ENCODE measurements at places on chromosomes 1 and 21.

- no peak for DNase-seq
These were observed 51.1 kb upstream of the PDC start for GRCh38 chr1:186511761-186512637.

DNA sequence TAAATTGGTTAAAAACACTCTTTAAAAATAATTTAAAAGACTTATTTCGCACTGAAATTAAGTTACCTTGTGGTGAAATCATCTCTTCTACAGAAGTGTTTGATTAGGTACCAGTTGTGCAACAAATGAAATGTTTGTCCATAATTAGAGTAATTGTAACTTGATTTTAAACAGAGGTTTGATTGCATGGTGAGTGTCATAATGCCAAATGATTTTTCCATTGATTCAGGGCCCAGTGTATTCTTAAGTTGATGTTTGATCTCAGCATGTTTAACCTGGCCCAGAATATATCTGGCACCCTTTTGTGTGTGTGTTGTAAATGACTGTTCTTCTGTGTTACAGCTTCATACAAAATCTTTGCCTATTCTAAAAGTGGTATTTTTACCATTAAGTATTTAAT, 28.5 kb downstream of the LRRC8B start:
- peak; percentile 85 for DNase-seq

GRCh38 chr1:237902960-237903743, 12.4 kb upstream of the ZP4 start:
- no peak for DNase-seq

GRCh38 chr1:230153641-230154296, 86.7 kb downstream of the GALNT2 start:
- DNase-seq: no peak

DNA sequence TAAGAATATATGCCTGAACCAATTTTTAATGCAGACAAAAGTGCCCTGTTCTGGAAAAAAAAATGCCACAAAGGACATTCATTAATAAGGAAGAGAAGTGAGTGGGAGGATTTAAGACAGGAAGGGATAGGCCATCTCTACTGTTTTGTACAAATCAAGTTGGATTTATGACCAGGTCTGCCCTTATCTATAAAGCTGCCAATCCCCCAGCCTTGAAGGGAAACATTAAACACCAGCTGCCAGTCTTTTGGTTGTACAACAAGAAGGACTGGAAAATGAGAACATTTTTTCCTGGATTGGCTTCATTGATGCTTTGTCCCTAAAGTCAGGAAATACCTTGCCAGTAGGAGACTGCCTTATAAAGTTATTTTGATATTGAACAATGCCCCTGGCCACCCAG, 444.0 kb downstream of the NPHP4 start:
- no peak for DNase-seq

GRCh38 chr1:203609979-203610493, 16.6 kb upstream of the ATP2B4 start:
- no peak for DNase-seq

GRCh38 chr1:230345139-230345885, 80.8 kb downstream of the PGBD5 start:
- DNase-seq: no peak

GRCh38 chr1:30758785-30759380, 1.3 kb upstream of the LAPTM5 start:
- no peak for DNase-seq

GRCh38 chr1:150928286-150928685, 2.1 kb downstream of the SETDB1 start:
- no peak for DNase-seq

- peak; percentile 74 for DNase-seq
These were observed 8.6 kb upstream of the EPHA2 start for GRCh38 chr1:16164213-16165072.

- peak; percentile 28 for DNase-seq
These were observed 691 bp downstream of the SFPQ start for GRCh38 chr1:35192056-35192852.

GRCh38 chr1:172931761-172932160, 119.0 kb downstream of the TNFSF18 start:
- no peak for DNase-seq

DNA sequence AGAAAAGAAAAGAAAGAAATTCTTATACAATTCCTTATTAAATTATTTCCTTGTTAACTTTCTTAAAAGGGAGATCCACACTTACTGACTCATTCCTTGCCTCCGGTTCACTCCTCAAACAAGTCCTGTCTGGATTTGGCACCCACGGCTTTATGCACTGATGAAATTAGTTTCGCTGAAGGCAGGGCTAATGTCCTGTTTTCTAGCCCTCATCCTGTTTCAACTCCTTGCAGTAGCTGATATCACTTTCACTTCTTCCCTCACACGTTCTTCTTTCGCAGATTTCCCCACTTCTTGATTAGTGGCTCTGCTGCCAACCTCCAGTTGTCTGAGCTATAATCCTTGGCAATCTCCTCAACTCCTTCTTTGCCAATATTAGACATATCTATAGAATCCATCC, 215.2 kb downstream of the URB2 start:
- DNase-seq: no peak

- no peak for DNase-seq
These were observed 177.2 kb upstream of the C8B start for GRCh38 chr1:57142999-57143398.

GRCh38 chr21:24220446-24220845, 1386.8 kb downstream of the MRPL39 start:
- DNase-seq: no peak

DNA sequence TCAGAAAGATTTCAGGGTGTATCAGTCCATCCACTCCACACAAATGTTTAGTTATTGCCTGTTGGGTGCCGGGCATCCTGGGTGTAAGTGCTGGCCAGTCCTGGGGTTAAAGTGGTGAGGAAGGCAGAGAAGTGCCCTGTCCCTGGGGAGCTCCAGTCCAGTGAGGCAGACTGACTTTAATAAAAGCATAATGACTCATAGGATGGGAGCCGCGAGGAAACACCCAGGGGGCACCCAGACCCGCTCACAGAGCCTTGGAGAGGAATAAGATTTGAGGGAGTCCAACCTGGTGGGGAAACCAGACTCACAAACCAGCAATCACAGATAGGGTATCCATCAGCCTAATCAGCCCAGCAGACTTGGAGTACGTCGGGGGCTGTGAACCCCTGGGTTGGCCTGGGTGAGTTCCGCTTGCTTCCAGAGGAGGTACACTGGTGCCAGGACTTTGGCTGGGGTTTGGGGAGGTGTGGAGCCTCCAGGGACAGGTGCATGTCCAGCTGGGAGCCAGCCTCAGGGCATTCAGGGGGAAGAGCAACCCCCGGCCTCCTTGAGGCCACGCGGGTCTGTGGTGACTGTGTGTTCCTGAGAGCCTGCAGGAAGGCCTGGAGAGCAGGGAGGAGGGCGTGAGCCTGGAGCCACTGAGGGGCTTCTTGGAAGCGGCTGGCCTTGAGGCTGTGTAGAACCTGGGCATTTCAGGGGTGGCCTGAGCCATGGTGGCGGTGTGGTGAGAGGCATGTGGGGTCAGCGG, 3.7 kb downstream of the PEAR1 start:
- DNase-seq: no peak

- no peak for DNase-seq
These were observed 841.9 kb downstream of the LTN1 start for GRCh38 chr21:28150778-28151177.

- peak; percentile 78 for DNase-seq
These were observed 139.7 kb upstream of the BEND5 start for GRCh38 chr1:48916130-48917069.

DNA sequence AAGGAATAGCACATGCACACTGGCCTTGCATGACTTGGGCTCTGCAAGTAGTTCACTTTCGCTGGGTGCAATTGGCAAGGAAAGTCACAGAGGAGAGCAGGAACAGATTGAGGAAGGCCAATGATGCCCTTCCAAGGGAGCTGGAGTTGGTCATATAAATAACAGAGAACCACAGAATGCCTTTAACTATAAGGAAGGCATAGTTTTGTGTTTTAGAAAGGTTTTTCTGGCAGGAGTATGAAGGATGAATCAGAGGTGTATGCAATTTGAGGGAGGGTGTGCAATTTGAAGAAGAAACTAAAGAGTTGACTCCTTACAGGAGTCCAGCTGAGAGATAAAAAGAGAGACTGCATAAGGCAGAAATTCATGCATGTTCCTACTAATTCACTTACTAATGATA, 112.1 kb downstream of the PHTF1 start:
- no peak for DNase-seq

- peak; percentile 35 for DNase-seq
These were observed 97.8 kb downstream of the FMN2 start for GRCh38 chr1:240189386-240189989.

GRCh38 chr1:228511546-228512445, 24.6 kb downstream of the RNF187 start:
- no peak for DNase-seq

GRCh38 chr1:200379940-200380588, 29.8 kb downstream of the ZNF281 start:
- DNase-seq: no peak

DNA sequence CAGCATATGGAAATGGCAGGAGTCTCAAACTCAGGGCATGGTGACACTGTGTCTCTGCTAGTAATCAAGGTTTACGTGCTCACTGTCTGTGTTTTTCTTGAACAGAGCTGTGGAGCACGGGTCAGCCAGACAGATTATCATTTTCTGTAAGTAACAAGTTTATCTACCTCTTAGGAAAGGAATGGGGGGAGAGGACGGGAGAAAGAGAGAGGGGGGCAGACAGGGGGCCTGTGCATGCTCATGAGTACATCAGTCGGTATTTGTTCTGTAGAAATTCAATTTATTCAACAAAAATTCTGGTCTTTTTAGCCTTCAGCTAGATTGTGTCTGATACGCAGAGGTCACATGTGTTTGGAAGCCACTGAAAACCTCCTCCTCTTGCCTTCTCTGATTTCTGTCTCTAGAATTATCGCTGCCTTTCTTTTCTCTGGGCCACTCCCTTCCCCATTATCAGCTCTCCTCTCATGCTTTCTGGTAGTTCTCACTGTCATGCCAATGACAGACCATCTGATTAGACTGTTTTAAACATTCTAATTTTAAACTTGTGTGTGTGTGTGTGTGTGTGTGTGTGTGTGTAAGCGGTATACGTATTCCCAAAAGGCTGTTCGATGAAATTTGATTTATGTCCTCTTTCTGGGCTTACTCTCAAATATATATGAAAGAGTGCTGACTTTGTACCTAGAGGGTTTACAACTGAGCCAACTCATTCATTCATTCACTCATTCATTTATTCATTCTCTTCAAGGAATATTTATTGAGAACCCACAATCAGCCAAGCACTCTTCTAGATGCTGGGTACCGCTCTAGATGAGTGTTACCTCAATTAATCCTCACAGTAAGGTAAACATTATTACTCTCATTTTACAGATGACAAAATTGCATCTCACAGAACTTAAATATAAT, 636.9 kb downstream of the KIF26B start:
- no peak for DNase-seq

GRCh38 chr1:154877370-154877974, 7.4 kb upstream of the KCNN3 start:
- no peak for DNase-seq

DNA sequence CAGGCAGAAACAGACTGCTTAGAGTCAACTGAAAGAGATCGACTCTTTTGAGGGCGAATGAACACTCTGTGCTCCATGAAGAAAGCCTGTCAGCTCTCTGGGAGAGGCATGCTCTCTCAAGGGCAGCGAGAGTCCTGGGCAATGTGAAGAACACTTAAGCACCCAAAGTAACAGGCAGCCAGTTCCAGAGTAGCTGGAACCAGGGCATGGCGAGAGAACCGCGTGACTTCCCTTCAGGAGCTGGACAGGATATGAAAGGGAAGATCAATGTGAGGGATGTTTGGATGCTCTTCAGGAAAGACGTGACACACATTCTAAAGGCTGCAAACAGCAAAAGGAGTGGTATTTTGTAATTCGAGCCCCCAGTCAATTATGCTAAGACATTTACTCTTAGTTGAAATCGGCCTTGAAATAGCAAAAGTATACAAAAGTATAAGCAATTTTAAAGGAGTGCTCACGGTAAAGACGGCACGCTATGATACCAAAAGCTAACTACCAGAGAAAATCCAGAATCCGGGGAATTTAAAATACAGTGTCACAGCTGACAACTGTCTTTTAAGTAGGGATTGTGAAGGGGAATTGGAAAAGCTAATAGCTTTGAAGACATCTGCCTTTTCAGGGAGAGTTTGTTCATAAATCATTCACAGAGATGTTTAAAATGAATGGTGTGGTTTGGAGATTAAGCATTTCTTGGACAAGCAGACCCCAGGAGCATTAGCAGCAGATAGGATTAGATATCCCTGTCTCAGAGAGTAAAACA, 20.8 kb downstream of the ADAMTS5 start:
- no peak for DNase-seq

GRCh38 chr1:70504821-70505193, 93.7 kb downstream of the CTH start:
- no peak for DNase-seq

DNA sequence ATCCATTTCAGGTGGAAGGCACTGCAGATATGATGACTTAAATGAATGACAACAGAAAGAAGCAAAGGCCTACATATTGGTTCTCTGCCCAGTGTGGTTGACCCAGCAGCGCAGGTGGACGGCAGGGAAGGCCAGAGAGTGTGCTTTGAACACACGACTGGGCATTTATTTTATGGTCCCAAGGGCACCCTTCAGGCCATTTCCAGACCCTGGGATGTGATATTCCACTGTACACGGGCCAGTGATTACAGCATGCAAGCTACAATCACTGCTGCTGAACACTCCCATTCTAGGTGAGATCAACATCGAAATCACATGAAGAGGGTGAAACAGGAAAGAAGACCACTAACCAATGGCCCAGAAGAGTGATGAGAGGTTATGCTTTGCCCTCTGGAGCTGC, 33.8 kb downstream of the PCNX2 start:
- no peak for DNase-seq

DNA sequence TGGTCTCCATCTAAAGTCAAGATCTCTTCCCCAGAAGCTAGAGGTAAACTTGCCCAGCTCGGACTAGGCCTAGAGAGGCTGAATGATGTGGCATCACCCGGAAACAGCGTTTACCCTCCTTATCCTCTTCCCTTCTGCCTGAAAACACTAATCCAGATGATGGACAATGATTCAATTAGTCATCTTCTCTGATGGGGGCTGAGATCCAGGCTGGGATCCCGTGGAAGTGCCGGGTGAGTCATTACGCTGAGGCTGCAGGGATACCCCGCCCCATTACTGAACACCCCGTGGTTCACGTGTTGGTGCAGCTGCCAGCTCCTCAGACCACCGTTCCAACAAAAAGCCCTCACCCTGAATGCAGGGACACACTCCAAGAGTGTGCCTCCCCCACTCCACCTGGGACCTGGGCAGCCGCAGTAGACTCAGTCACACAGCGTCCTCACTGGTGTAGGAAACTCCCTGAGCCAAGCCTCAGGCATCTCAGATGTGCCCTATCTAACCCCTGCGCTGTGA, 2.0 kb downstream of the S100A6 start:
- no peak for DNase-seq

DNA sequence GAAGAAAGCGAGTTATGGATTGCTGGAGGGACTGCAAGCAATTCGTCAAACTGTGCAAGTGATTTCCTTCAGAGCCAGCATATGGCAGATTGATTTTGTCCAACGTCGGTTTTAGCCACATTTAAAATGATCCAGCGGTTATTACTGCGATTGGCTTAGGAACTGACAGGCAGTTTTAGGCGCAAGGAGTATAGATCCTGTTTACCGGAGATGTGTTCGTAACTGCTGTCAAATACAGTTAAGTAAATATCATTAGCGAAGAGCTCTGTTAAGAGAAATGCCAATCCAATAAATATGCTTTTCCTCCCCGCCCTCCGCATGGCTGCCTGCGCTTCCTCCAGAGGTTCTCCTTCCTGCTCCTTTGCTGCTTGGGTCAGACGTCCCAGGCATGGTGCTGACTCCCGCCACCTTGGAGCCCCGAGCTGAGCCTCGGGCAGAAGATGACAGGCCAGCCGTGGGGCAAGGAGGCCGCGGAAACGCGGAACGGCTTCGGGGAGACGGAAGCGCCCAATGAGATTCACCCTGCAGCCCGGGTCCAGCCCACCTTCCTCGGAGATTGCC, 9.4 kb upstream of the BARHL2 start:
- DNase-seq: no peak

Data from NCI-H748 treated with DMSO at 0.1 percent for 48 hours (cell line).